H9 (cell line): ENCODE measurements at places on chromosomes 2 and 18.
A peak's percentile ranks its signal among the peaks of the same experiment; 100 is the strongest.

DNA sequence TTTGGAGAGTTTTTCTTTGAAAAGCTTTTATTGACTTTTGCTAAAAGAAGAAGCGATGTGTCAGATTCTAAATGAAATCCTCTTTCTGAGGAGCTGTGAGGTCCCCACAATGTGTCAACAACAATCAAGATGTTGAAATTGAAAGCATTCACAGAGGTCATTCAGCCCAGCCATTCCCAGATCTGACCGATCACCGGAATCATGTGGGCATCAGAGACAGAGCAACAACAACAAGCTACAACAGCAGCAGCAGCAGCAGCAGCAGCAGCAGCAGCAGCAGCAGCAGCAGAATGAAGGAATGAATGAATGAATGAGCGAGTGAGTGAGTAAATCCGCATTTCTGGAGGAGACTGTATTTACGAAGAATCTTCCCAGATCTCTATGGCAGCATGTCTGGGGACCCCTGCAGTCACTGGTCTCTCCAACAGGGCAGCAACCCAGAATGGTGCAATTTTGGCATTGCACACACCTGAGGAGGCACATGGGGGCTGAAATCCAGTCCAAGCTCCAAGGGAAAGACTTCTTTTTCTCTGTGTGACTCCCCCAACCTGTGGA is 299.0 kb downstream of the MYCN start:
- no peak for DNase-seq

GRCh38 chr2:130920415-130921163 is 83.9 kb downstream of the ARHGEF4 start:
- peak; percentile 83 for DNase-seq

GRCh38 chr18:55280503-55280902 is 307.5 kb downstream of the TCF4 start:
- no peak for DNase-seq

DNA sequence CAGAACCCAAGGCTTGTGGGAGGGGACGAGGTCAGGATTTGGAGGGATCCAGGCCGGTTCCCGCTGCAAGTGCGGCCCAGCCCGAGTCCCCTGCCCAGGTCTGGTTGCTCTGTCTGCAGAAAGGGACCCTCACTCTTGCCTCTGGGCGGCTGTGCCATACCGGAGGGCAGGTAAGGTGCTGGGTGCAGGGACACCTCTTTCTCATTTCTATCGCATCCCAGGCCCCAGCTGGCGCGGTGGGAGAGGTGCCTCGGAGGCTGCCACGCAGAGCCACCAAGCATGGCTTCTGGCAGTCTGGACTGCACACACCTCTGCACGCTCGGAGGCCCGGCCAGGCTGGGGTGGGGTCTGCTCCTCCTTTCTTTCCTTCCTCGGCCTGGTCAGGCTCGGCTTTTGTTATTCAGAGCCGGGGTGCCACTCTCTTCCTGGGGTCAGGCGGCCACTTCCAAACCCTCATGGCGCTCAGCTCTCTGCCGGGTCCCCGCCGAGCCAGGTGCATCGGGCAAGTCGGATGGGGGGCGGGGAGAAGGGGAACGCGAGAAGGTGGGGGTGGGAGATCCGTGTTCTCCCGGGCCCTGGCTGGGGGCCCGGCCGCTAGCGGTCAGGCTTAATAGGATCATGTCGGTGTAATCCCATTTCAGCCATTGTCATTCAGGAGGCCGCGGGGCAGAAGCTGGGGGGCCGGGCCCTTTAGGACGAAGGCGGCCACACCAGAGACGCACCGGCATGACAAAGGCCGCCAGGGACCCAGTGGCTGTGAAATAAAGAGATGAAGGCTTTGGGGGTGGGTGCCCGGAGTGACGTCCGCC is 9.0 kb downstream of the GBX2 start:
- peak; percentile 88 for DNase-seq

GRCh38 chr2:222693837-222694236 is 22.4 kb downstream of the MOGAT1 start:
- no peak for DNase-seq

- DNase-seq, result peak; percentile 91
These were observed 54.0 kb upstream of the IMP4 start for GRCh38 chr2:130288467-130289403.

- no peak for DNase-seq
These were observed 2.2 kb upstream of the IWS1 start for GRCh38 chr2:127528487-127528886.

GRCh38 chr2:218975060-218975777 is 9.8 kb downstream of the FEV start:
- no peak for DNase-seq

- peak; percentile 58 for DNase-seq
These were observed 903 bp downstream of the KCNG3 start for GRCh38 chr2:42492691-42493467.

- DNase-seq, result no peak
These were observed 8.6 kb downstream of the ALPG start for GRCh38 chr2:232415138-232415690.

DNA sequence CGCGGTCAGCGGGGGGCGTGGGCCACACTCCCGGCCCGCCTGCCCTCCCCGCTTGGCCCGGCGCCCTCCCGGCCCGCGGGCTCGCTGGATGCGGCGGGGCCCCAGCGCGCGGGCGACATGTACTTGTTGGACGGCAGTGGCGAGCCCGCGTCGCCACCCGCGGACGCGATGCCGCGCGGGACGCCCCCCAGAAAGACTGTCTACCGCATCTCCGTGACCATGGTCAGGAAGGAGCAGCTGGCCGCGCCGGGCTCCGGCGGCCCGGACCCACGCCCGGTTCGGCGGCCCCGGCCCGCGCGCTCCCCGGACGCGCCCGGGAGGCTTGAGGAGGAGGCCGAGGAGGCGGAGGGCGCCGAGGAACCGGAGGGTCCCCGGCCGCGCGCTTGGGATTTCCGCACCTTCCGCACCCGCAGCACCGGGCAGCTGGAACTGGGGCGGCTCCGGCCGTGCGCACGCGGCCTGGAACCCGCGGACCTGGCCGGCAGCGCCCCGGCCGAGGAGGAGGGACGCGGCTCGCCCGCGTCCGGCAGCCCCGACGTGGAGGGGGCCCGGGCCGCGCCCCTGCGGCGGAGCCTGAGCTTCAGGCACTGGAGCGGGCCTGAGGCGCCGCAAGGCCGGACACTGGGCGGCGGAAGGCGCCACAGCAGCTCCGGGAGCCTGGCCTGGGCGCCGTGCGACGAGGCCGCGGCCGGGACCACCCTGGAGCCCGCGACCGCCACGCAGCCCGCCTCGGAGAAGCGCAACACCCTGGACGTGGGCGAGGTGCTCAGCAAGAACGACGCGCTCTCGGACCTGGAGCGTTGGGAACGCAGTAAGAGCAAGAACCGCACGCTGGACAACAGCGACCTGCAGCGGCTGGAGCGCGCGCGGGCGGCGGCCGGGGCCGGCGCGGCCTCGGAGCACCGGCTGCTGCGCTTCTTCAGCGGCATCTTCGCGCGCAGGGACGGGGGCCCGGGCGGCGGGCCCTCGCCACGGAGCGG is 176.4 kb downstream of the AGAP1 start:
- peak; percentile 62 for DNase-seq
